SK-MEL-5 (cell line): ENCODE measurements at places on chromosomes 13 and 19. TPM values are rescaled to one million over a fixed set of nuclear protein-coding genes. Genes with fewer than 3 reads are reported as not detected.

Gene SYNE4
- total RNA-seq = not detected in 2 replicates

Gene FGF21
- not detected in 2 replicates for total RNA-seq

Gene LGALS14
- not detected in 2 replicates for total RNA-seq

Gene KLK1
- not detected in 2 replicates for total RNA-seq

Gene ICAM4
- total RNA-seq = 0.08 TPM in 1 of 2 replicates, not detected in the other

Gene CBY2
- total RNA-seq = not detected in 2 replicates

Gene ZNF414
- total RNA-seq = 0.90 and 3.4 TPM in 2 replicates

Gene PDE4C
- 0.26 TPM in 1 of 2 replicates, not detected in the other for total RNA-seq

Gene SYT3
- total RNA-seq = 0.55 and 1.6 TPM in 2 replicates

Gene GYS1
- 29.3 and 33.1 TPM in 2 replicates for total RNA-seq

Gene HDGFL2
- 24.5 and 25.2 TPM in 2 replicates for total RNA-seq

Gene ZNF575
- total RNA-seq = not detected in 2 replicates

Gene ETV2
- 0.40 TPM in 1 of 2 replicates, not detected in the other for total RNA-seq

Gene KIRREL2
- total RNA-seq = 1.7 and 2.4 TPM in 2 replicates

Gene SLC7A10
- not detected in 2 replicates for total RNA-seq

Gene KLF2
- 1.5 and 2.5 TPM in 2 replicates for total RNA-seq

Gene NFIX
- 4.2 and 4.9 TPM in 2 replicates for total RNA-seq

Gene CD70
- not detected in 2 replicates for total RNA-seq

Gene NDUFS7
- total RNA-seq = 44.2 and 59.3 TPM in 2 replicates

Gene FAM216B
- total RNA-seq = 0.03 TPM in 1 of 2 replicates, not detected in the other

Gene SLC25A41
- 0.13 TPM in 1 of 2 replicates, not detected in the other for total RNA-seq

Gene B3GNT3
- total RNA-seq = not detected in 2 replicates

Gene ZNF442
- total RNA-seq = 0.27 and 0.58 TPM in 2 replicates

Gene ZNF780A
- 16.9 and 19.0 TPM in 2 replicates for total RNA-seq

Gene CATSPERD
- total RNA-seq = not detected in 2 replicates

Gene ZNF628
- total RNA-seq = 0.71 and 3.1 TPM in 2 replicates

Gene MBD3L2
- total RNA-seq = not detected in 2 replicates

Gene HIF3A
- total RNA-seq = not detected in 2 replicates

Gene ZFR2
- total RNA-seq = 0.18 and 0.72 TPM in 2 replicates

Gene NLRP4
- 0.11 and 0.55 TPM in 2 replicates for total RNA-seq

Gene KLK15
- not detected in 2 replicates for total RNA-seq

Gene ZNF865
- 0.69 and 0.85 TPM in 2 replicates for total RNA-seq

Gene ZNF284
- total RNA-seq = 3.2 and 3.5 TPM in 2 replicates

Gene ERICH6B
- total RNA-seq = not detected in 2 replicates

Gene ADPRHL1
- total RNA-seq = 0.53 and 0.80 TPM in 2 replicates

Gene APLP1
- 9.2 and 13.5 TPM in 2 replicates for total RNA-seq

Gene RASAL3
- total RNA-seq = not detected in 2 replicates
